ENCODE measurements at places on chromosomes 12 and 14. TPM values are rescaled to one million over a fixed set of nuclear protein-coding genes. Genes with fewer than 3 reads are reported as not detected.

The LACRT gene
- not detected for total RNA-seq

The TBC1D30 gene
- total RNA-seq: 7.9 TPM

The CPM gene
- total RNA-seq: 1.7 TPM

The ZDHHC22 gene
- total RNA-seq: not detected

The ENDOU gene
- total RNA-seq: not detected

The NR4A1 gene
- total RNA-seq: 2.9 TPM

The OTOGL gene
- not detected for total RNA-seq

The DBX2 gene
- not detected for total RNA-seq

The NKX2-1 gene
- total RNA-seq: not detected

The GLT1D1 gene
- total RNA-seq: not detected

The FOXM1 gene
- 49.9 TPM for total RNA-seq

The KCNH3 gene
- total RNA-seq: not detected

GRCh38 chr14:92998946-92999345, 76.0 kb downstream of the CHGA start:
- no peak for DNase-seq

GRCh38 chr12:132391326-132392041, 62.1 kb upstream of the GALNT9 start:
- no peak for DNase-seq

GRCh38 chr12:101044512-101045059, 165.5 kb downstream of the SLC5A8 start:
- no peak for DNase-seq

DNA sequence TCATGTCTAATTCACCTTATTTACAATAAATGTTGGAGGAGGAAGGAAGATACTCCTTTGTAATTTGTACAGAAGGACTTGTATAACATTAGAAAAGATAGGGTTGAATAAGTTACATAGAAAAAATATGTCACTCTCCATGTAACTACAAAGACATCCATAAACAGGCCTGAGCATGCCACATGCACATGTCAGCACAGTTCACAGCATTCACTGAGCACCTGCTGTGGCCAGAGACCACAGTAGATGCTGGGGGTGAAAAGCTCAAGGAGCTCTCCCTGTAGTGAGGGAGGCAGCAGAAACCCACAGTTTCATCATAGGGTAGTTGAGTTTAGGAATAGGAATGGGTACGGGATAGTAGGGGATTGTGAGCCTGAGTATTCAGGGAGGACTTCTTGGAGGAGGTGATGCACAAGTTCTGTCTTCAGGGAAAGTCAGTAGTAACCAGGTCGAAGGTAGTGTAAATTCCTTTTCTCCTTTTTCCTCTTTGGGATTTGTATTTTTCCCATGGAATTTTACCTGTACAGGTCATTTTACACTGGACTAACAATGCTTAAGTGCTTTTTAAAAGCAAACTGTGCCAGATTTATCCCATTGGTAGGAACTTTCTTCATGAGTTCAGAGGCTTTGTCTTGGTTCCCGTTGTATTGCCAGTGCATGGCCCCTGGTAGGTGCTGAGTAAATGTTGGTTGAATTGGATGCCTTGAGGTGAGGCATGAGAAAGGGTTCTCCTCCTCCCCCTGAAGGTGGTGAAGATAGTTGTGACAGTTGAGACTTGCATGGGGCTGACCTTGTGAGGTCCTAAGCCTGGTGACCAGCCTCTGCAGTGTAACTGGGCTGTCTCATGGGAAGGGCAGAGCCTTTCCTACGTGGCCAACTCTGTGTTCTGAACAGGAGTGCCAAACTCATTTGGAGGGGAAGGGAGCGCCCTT, 20.2 kb downstream of the PRKCH start:
- DNase-seq: no peak

- DNase-seq: no peak
Observed at GRCh38 chr12:89020689-89021088, 331.6 kb downstream of the DUSP6 start.

DNA sequence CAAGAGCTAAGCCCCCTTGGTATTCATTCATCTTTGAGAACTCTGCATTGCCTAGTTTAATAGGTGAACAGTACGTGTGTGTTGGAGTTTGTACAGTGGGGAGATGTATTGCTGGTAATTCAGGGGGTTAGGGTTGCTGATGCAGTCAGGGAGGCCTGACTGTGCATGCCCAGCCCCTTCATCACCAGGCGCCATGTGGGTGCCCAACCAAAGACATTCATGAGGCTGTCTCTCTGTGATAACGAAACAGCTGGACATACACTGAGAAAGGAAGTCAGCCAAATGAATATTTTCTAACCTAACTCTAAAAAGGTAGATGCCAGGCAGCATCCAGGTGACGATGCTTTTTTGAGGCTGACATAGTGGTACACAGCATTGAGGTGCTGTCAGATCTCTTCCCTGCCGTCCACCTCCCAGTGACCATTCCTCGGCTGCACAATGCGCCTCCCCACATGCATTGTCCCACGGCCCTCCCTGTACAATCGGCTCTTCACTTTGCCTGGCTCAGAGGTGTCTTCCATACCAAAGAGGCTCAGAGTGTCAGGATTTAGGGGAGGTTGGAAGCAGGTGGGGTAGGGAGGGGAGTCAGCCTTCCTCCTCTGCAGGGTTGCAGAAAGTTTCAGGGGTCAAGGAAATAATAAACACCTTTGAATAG, 19.0 kb downstream of the EML1 start:
- no peak for DNase-seq
